ENCODE measurements at places on chromosomes 5 and 9. TPM values are rescaled to one million over a fixed set of nuclear protein-coding genes. Genes with fewer than 3 reads are reported as not detected.

Gene JAKMIP2
- total RNA-seq: not detected

Gene POU5F2
- total RNA-seq: 0.33 TPM

Gene QRFP
- not detected for total RNA-seq

Gene SOHLH1
- total RNA-seq: not detected

Gene SCGB3A1
- 2.0 TPM for total RNA-seq

Gene DPP7
- total RNA-seq: 77.3 TPM

Gene GRXCR2
- total RNA-seq: not detected

Gene CCDC127
- 4.9 TPM for total RNA-seq

Gene HAVCR2
- 1.5 TPM for total RNA-seq

Gene ANKRD20A1
- 2.5 TPM for total RNA-seq

Gene ACOT12
- not detected for total RNA-seq

Gene CRB2
- total RNA-seq: not detected

Gene TLX3
- total RNA-seq: not detected

Gene DAPK1
- 31.8 TPM for total RNA-seq

Gene MATR3
- total RNA-seq: 316 TPM

Gene MARCOL
- total RNA-seq: not detected

Gene TMC1
- 0.22 TPM for total RNA-seq

Gene FBXL7
- 10.4 TPM for total RNA-seq

Gene AQP3
- 0.11 TPM for total RNA-seq

Gene KIF2A
- total RNA-seq: 94.5 TPM

Gene DRD1
- not detected for total RNA-seq

Gene SVEP1
- total RNA-seq: under 0.01 TPM

Gene PLAC8L1
- not detected for total RNA-seq

Gene CNTFR
- total RNA-seq: not detected

Gene CCNB1
- total RNA-seq: 26.8 TPM

Gene LHX3
- total RNA-seq: not detected

Gene ARL10
- total RNA-seq: 7.3 TPM

Gene ISOC1
- total RNA-seq: 10.7 TPM

Gene CD72
- total RNA-seq: 0.11 TPM

Gene KCNT1
- total RNA-seq: not detected

Gene GPR21
- total RNA-seq: 0.65 TPM

Gene PRRC1
- total RNA-seq: 36.2 TPM

Gene NTRK2
- under 0.01 TPM for total RNA-seq

Gene PCDHGB3
- 2.6 TPM for total RNA-seq

Gene MEF2C
- 220 TPM for total RNA-seq

Gene PCDHGC4
- total RNA-seq: 0.65 TPM

Gene PCDHGB6
- total RNA-seq: 3.7 TPM

Gene IL5
- not detected for total RNA-seq

Gene STPG3
- total RNA-seq: not detected

Gene ADAMTS2
- 0.26 TPM for total RNA-seq

Data from dermis lymphatic vessel endothelial cell (primary cell).